ENCODE measurements at places on chromosomes 16 and 17.

DNA sequence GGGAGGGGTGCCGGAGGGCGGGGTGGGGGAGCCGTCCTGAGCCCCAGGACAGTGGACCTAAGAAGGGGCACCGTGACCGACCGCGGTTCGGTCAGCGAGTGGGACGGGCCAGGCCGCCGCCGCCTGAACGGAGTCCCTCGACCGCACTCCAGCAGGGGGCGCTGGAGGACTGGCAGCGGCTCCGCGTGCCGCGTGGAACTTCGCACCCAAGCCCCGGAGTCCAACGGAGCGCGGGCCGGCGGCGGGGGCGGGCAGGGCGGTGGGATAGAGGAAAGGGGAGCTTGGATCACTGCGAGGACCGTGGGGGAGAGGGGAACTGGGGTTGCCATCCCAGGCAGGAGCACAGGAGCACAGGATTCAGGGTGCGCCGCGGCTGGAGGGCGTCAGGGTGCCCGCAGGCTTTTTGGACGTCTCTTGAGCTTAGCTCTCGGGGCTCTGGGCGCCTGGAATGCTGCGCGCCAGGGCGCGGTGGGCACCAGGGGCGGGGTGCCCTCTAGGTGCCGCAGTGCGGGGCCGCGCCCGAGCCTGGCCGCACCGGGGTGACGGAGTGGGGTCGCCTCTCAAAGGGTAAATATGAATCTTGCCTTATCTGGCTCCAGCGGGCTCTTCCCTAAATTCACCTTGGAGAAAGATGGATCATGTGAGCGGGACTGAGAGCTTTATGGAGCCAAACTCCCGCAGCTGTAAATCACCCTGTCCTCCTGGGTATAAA, 379 bp upstream of the OTOP2 start:
- DNase-seq = peak; percentile 67

DNA sequence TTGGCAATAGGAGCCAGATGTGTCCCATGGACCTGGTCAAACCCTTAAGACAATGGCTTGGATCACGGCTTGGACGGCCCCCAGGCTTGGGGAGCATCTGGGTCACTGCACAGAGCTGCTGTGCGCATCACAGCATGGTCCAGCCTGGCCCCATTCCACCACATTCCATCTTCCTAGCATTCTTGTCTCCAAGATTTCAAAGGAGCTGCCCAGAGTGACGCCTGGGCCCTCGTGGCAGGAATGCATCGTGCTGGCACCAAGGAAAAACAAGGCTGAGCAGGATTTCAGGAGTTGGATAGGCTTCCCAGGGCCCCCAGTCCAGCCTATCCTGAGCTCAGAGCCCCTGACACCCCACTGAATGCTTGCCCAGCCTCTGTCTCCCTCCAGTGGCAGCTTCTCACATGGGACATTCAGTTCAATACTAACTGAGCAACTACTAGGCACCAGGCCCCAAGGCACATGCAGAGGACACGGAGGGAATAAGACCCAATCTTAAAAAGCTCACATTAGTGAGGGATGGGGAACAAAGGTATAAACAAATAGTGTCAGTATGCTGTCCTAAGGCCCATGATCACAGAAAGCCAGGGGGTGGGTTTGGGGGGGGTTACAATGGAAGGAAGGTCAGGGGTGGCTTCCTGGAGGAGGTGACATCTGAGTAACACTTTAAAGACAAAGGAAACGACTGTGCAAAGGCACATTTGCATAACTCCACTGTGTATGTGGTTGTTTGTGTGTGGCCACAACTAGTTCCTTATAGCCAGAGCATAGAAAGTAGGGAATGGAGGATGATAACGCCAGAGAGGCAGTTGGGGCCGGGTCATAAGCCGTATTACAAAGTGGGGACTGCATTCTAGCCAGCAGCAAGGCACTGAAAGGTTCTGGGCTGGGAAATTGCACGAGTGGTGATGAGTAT, 34.1 kb downstream of the TK2 start:
- peak; percentile 67 for DNase-seq

DNA sequence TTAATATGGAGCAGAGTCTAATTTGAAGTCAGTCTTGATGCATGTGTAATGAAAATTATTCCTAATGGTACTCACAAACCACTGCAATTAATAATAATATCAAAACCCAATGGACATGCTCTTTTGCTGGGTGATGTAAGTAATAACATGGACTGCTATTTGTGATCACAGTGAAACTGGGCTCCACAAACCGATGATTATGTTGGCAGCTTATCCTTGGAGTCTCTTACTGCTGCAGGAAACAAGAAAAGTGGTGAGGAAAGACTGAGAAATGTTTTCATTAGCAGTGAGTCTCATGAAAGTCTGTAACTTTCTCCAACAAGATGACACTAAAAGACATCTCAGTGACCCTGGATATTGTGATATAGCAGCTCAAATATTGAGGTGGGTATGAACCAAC, 45.2 kb downstream of the TMEM100 start:
- DNase-seq = no peak

- DNase-seq = no peak
These were observed 43.3 kb downstream of the RANBP10 start for GRCh38 chr16:67763066-67763465.

DNA sequence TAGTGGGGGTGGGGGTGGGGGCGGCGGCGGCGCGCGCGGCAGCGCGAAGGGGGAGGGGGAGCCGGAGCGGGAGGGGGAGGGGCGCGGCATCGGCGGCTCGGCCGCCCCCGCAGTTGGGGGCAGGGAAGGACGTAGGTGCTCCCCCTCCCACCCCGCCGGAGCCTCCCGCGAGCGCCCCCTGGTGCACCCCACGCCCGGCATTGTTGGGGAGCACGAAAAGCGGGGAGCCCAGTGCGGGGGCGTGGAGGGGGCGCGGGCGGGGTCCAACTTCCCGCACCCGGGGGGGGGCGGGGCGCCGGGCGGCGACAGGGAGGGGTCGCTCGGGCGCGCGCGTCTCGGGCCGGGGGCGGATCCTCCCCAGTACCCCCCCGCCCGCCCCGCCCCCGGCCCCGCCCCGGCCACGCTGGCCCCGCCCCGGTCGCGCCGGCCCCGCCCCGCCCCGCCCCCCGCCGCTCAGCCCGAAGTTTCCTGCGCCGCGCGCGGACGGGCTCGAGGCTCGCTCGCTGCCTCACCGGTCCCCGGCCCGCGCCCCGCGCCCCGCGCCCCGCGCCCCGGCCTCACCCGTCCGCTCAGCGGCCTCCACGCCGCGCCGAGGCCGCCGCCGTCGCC, at the start of gene CACNA1H:
CACNA1H (plus strand) TSS at position 456 of the 609 bp plus-strand sequence. CDS start 632 bp downstream, outside the sequence.
- peak; percentile 44 for DNase-seq

GRCh38 chr16:24514096-24514495, 25.3 kb upstream of the RBBP6 start:
- DNase-seq = no peak

DNA sequence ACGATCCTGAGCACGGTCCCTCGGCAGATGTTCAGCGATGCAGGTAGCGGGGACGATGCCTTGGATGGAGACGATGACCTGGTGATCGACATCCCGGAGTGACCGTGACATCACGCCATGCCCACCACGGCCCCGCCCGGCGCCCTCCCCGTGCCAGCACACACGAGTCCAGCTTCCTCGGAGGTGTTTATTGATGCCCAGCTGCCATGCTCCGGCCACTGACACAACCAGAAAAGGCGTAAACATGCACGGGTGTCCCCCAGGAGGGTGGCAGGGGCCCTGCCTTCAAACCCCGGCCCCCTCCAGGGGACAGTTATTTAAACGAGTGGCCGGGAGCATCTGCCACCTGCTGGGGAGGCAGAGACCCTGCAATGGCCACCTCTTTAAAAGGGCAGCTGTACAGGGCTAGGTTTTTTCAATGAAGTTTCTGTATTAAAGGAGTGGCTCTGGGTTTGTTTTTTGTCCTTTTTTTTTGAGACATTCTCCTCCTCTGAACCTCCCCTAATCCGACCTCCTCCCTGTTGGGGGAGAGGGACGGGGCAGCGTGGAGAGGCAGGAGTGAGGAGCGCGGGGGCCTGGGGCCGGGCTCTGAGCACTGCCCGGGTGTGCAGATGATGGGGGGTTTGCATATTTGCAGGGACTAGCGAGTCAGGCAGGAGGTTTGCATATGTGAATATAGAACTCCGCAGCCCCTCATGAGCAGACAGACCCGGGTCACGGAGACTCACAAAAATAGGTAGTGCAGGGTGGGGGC, 5.3 kb downstream of the DOC2A start:
- peak; percentile 79 for DNase-seq

GRCh38 chr17:80724775-80725266, 180.2 kb downstream of the RPTOR start:
- peak; percentile 76 for DNase-seq

DNA sequence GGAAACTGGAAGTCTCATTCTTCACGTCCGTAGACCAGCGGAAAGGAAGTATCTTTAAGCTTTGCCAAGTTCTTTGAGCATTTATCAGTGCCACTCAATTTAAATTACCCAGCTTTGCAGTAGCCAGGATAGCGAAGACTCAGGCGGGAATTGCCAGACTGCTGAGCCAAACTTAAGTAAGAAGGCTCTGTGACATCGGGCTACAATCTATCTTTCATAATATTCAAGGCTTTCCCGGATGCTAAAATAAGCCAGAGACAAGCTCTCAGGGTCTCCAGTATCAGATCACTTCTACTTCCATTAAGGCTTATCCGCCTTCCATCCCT, 436 bp upstream of the BRIP1 start:
- DNase-seq = peak; percentile 26

GRCh38 chr16:66081775-66082366, 284.6 kb upstream of the CDH5 start:
- DNase-seq = peak; percentile 13

DNA sequence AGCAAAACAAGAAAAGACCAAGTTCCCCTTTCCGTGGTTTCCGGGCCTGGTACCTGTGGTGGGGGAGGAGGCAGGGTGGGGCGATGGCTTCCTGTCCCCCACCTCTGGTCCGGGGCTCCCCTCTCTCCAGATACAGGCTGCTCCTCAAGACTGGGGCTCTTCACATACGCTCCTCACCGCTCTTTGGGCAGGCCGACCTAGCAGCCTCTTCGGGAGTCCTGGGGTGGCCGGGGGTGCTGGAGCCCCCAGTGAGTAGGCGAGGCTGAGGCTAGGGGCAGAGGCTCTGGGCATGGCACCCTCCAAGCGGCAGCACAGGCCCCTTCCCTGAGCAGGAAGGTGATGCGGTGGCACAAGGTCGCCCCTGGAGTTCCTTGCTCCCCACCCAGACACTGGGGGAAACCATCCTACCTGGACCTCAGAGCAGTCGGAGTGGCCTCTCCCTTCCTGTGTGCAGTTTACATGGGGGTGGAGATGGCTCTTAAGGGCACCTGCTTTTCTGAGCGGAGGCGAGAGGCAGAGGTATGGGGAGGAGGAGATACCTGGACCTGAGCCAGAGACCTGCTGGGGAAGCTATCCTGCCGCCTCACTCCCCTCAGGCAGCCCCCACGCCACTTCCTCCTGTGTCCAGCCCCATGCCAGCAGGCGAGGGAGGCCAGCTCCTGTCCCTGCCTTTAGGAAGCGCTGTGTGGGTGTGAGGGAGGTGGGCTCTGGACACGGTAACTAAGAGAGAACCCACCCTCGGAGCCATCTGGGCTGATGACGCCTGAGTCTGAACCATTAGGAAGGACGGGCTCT, 891 bp downstream of the CORO1A start:
- DNase-seq = no peak

- DNase-seq = no peak
These were observed 36.9 kb downstream of the SLC47A1 start for GRCh38 chr17:19570544-19571062.

Data from AG08395 (cell line).